ENCODE measurements at places on chromosomes 5 and 9.
A peak's percentile ranks its signal among the peaks of the same experiment; 100 is the strongest.

DNA sequence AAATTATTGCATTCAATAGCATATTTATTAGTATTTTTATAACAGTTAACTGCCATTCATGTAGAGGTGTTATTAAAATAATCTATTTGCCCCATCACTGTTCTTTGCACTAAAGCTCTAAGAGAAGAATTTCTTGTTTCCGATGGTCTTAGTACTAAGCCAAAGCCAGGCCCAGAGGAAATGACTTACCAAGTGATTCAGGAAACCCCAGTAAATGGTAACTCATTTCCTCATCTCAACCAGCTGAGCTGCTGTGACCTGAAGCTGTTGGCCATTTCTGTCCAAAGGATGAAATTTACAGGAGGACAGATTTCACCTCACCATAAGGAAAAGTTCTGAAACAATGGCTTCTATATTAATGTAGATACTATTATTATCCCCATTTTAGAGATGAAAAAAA is 117.0 kb downstream of the PIK3R1 start:
- DNase-seq, result no peak

DNA sequence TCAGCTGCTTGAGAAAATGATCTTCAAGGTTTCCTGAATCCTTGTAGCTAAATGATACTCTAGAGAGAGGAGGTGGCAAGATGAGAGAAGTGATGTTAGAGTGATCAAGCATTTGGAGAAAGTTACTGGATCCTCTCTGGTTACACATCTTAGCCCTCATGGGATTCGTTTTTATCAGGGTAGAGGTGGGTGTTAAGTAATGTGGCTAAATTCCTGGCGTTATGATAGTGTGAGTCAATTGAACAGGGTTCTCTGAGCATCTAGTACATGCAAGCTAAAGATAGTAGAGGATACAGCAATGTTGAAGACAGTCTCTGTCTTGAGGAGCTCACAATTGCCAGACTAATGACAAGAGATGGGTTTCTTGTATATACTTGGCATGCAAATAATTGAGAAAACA is 123.7 kb downstream of the PSD2 start:
- DNase-seq, result no peak

DNA sequence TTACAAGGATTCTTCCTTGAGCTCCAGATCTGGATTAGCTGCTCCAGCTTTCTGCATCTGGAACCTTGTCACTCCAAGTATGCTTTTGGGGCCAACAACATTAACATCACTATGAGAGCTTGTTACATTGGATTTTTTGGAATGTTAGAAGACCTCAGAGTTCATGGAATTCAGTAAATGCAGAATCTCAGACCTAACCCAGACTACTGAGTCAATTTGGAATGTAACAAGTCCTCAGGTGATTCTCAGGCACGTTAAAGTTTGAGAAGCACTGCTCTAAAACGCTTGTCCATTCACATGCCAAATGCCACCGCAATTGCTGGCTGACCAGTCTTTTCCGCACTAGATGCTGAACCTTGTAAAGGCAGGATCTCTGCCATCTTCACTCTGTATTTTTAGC is 251.4 kb upstream of the TRIM32 start:
- no peak for DNase-seq

- no peak for DNase-seq
Observed at GRCh38 chr5:67003685-67003934, 193.0 kb downstream of the CD180 start.

DNA sequence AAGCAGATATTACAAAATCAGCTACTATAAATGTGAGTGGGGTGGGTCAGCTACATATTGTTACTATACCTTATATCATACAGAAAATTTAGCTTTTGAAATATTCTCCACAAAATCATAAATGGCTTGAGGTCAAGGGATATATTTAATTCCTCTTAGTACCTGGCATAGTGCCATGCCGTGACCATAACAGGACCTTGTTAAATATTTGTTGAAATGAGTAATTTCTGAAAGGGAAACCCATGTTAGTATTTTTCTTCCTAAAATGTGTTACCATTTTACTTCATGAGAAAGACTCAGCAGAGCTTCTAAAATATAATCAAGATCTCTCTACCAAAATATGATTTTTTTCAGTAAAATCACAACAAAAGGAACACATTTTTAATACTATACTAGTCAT is 14.8 kb downstream of the ATP10B start:
- DNase-seq, result no peak

- peak; percentile 72 for DNase-seq
Observed at GRCh38 chr9:127183814-127184582, 61.6 kb upstream of the ANGPTL2 start.

GRCh38 chr9:131530546-131530919 is 530 bp downstream of the UCK1 start:
- peak; percentile 86 for DNase-seq

DNA sequence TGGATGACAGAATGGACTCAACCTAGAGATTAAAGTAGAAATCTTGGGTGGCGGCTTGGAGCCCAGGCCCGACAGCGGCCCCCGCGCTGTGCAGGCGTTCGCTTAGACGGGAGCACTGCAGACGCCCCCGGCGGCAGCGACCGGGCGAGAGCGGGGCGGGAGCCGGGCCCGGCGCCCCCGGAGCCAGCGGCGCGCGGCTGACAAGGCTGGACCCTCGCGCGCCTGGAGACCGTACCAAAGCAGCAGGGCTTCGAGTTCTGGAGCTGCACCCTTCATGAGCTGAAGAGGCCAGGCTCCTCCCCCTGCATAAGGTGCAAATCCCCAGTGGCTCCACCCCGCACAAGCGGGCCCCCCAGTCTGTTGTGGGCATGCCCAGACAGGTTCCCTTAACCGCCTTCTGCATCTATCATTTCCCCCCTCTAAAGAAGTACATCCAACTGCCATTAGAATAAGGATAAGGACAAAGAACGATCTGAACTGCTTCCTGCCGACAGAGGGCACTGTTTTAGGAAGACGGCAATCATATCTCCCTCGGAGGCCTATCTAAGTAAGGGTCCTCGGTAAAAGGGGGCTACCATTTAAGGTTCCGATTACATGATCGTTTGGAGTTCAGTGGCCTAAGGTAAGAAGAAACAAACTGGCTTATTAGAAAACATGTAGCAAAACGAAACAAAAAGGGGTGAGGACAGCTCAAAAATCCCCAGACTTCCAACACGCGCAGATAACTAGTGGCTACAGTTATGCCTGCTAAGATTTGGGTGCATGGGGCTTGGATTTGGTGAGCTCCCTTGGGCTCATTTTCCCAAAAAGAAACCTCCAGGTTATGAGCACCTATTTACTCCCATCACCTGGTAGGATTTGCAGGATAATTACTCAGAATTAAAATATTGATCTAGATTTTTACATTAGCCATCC is 66.3 kb downstream of the RGMB start:
- DNase-seq, result peak; percentile 68

DNA sequence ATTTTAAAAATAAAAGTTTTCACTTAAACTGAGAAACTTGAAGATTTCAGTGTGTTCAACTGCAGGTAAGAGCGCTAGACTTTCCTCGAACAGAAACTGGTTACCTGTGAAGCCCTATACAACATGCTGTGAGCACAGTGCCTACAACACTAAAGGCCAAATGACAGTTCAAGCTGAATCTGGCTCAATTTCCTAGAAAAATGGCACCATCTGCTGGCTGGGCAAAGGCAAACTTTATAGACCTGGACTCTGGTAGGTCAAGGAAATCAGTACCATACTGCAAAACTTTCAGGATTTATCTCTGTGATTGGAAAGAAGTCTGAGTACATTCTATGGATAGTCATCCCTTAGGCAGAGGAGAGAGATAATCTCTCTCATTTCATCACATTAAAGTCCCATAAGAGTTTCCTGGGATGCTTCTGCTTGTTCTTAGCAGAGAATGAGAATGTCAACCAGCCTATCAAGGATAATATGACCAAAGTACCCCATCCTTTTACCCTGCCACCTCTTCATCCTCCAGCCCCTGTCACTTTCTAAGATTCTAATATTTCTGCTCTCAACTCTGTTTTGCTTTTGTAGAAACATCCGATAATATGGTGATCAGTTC is 31.8 kb upstream of the FOXB2 start:
- no peak for DNase-seq

DNA sequence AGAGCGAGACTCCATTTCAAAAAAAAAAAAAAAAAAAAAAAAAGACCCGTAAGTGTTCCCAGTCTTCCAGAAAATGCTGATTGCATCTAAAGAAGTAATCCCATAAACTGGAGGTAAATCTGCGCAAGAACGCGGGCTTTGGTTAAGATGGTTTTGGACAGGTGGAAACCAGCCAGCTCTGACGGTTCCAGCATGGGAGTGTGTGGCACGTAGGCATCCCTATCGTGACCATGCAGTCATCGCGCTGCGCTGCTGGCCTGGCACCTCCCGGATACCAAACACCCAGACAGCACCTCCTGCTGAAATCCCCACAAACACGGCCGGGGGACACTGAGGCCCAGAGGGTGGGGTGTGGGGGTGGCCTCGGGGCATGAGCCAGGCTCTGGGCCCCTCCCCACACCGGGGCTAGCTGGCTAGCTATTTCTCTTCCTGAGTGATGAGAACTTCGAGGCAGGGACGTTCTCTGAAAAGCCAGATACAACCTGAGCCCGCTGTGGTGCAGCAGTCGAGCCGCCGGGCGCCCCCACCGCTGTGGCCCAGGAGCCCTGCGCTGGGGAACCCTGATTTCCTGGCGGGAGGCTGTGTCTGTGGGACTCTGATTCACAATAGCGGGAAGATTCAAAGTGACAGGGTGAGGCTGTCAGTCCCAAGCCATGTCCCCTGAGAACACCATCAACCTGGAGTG is 32.2 kb upstream of the NOTCH1 start:
- no peak for DNase-seq

DNA sequence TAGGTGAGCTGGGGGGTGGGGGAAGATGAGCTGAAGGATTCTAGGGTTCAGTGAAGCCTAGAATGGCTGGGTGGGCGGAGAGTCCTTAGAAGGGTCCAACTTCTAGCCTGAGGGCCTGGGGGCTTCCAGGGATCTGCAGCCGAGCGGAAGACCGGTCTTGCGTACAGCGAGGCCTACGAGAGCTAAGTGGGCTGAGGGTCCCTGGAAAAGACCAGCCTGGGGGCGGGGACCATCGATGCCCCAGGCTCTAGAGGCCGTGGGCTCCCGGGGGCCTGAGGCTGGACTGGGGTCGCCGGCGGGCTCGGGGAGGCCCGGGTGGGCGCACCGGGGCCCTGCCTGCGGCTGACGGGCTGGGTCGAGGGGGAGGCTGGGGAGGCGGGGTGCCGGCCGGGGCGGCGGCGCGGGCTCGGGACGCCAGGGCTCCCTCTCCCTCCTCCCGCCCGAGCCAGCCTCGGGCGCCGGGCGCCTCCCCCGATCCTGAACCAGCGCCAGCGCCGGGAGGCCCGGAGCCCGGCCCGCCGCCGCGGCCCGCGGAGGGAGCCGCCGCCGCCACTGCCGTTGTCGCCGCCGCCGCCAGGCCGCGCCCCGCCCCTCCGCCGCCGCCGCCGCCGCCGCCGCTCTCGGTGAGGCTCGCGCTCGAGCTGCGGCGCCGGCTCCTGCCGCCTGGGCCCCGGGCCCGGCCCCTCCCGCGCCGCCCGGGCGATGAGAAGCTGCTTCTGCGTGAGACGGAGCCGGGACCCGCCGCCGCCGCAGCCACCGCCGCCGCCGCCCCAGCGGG is at the start of gene MVB12B:
TSS of gene MVB12B (plus strand) at position 602 of the 778 bp plus-strand sequence. CDS start at position 703, 101 bp downstream.
- DNase-seq, result peak; percentile 92

DNA sequence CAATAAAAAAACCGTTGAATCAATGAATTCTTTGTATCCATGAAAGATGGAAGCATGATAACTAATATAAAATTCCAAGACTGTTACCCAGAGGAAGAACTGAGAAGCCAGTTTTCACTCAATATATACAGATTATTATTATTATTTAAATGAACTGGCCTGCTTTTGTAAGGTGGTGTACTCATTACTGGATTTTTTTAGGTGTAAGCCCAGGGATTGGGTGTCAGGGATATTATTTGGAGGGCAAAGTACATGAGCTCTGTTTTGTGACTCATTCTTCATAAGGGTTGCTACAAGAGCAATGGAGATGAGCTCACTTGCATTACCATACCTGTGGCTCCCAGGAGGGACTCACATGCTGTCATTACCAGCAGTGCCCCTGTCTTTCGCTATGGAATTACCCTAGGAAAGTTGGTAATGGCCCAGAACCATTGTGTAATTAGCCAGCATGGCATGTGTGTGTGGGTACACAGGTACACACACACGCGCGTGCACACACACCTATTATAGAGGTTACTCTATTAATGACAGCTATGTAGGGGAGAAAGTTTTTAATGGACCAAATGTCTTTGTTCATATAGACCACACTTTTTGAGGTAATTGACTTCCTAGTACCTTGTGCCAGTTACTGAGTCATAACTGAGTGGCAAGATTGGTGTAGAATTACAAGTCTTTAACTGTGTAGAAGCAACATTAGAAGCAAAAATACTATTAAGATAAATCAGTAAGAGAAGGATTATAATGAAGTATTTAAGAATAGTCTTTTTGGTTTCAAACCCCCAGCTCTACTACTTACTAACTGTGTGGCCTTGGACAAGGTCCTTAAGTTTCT is 143.4 kb downstream of the GDNF start:
- no peak for DNase-seq

- DNase-seq, result no peak
Observed at GRCh38 chr5:148937830-148938521, 111.6 kb downstream of the ADRB2 start.

GRCh38 chr9:124255222-124255621 is 2.5 kb upstream of the NEK6 start:
- DNase-seq, result peak; percentile 34

- peak; percentile 54 for DNase-seq
Observed at GRCh38 chr9:123562844-123563346, 206.9 kb downstream of the CRB2 start.

DNA sequence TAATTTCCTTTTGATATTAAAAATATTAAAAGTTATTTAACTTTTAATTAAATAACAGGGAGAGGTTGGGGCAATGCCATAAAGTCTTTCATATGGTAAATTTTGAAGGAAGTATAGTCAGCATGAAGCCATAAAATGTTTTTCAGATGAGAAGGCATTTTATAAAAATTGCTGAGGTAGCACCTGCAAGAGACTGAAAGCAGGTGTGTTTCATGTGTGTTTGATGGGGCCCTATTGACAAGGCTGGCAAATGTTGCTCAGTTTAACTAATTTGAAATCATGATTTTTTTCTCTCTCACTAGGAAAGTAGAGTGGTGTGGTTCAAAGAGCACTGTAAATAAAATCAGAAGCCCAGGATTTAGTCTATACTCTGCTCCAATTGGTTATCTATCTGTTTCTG is 805.8 kb upstream of the C9orf72 start:
- DNase-seq, result no peak

DNA sequence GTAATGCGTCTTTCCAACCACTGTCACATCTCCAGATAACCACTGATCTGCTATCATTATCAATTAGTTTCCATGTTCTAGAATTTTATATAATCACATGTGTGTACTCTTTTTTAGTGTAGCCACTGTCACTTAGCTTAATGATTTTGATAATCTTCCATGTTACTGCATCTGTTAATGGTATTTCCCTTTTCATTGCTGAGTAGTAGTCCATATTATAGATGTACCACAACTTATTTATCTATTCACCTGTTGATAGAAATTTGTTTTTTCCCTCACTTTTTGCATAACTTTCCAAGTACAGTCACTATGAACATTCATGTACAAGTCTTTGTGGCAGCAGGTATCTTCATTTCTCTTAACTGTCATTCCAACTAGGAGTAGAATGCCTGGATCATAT is 30.3 kb upstream of the RPS23 start:
- DNase-seq, result no peak

- DNase-seq, result no peak
Observed at GRCh38 chr9:72527801-72528195, 6.4 kb downstream of the TMC1 start.

GRCh38 chr9:3480353-3480655 is 45.5 kb downstream of the RFX3 start:
- no peak for DNase-seq

GRCh38 chr9:136394312-136395019 is 5.5 kb downstream of the SNAPC4 start:
- no peak for DNase-seq

GRCh38 chr5:133904641-133905040 is 63.8 kb downstream of the C5orf15 start:
- no peak for DNase-seq
